ENCODE measurements at places on chromosomes 16 and 17.

GRCh38 chr17:43888548-43888947, 18.8 kb downstream of the MPP2 start:
- no peak for DNase-seq

DNA sequence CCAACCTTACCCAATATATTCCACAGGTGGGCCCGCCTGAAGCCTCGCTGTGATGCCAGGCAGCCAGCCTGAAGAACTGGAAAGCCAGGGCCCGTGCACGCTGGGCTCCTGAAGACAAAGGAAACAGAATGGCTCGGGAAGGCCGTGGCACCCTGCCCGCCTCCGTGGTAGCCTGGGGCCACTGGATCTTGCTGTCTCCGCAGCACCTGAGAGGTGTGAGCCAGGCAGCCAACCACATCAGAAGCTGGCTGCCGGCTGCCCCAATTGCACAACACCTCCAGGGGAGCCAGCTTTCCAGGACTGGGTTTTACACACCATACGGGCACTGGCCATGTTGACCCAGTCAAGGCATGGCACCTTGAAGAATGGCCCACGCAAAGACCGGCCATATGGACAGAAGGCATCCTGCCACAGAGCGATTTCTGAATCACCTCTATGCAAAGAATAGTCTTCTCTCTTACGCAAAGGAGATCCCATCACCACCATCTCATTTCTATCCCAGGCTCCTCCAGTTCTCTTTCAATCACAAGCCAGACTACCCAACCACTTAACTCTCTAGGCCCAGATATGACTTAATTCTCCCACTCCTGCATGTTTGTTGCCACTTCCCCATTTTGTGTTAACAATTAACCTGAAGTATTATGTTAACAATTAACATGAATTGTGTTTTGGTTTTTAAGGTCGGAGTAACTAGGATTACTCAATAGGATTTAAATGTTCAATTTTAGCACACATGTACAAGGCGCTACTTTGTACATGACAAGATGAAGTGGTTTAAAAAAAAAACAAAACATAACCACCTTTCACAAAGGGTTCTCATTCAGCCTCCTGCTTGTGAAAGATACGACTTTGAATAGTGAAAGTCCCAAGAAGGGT, 32.1 kb downstream of the ZFHX3 start:
- peak; percentile 66 for DNase-seq

DNA sequence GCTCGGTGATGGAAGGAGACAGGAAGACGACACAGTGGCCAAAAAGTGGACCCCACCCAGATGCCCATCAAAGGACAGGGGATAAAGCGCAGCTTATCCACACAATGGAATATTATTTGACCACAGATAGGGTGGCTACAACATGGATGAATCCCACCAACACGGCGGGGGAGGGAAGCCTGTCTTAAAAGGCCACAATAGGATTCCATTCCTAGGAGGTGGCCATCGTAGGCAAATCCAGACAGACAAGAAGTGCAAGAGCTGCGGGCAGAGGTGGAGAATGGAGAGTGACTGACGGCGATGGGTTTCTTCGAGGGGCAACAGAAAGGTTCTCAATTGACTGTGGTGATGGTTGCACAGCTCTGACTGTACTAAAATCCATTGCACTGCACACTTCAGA, 16.0 kb downstream of the SLC38A8 start:
- DNase-seq, result no peak

- no peak for DNase-seq
Observed at GRCh38 chr16:79209308-79209707, 391.2 kb downstream of the MAF start.

DNA sequence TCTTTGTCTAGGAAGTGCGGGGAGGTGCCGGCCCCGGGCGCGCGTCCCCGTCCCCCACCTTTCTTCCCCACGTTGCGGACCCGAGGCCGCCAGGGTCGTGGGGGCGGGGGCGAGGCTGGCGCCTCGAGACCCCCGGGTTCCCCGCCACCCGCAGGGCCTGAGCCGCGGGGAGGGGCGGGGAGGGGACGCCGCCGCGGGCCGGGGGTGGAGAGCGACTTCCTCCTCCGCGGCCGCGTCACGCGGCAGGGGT, 1.8 kb upstream of the ACTG1 start:
- no peak for DNase-seq

DNA sequence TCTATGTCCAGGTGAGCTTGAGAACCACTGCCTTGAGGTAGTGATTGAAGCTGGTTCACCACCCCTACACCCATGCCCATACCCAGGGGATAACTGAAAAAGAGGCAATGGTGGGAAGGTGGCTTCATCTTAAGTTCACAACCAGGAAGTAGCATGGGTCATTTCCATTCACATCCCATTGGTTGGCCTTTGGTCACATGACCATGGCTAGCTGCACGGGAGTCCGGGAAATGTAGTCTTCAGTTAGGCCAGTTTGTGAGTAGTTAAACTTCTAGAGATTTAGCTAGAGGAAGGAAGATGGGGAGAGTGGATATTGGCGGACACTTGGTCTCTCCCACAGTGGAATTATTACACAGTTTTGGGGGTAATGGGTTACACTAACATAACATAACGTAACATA, 92.9 kb downstream of the RGS9 start:
- no peak for DNase-seq
